ENCODE measurements at places on chromosomes 2 and 18.

GRCh38 chr2:159145745-159146354, 140.7 kb downstream of the WDSUB1 start:
- DNase-seq: no peak

DNA sequence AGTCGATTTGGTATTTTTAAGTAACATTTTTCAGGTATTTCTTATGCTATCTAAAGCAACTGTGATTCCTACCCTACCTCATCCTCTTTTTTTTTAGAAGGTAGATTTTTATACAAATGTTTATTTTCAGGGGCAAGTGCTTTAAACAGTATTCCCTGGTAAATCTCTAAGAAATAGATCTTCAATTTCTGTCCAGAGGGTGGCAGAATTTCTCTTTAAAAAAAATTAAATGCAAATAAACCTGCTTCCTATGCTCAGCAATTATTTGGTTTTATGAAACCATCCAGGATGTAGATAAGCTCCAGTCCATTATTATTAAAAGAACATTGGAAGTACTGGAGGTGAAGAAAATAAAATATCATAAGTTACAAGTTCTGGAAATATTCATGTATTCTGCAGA, 191.9 kb downstream of the MYO3B start:
- no peak for DNase-seq

DNA sequence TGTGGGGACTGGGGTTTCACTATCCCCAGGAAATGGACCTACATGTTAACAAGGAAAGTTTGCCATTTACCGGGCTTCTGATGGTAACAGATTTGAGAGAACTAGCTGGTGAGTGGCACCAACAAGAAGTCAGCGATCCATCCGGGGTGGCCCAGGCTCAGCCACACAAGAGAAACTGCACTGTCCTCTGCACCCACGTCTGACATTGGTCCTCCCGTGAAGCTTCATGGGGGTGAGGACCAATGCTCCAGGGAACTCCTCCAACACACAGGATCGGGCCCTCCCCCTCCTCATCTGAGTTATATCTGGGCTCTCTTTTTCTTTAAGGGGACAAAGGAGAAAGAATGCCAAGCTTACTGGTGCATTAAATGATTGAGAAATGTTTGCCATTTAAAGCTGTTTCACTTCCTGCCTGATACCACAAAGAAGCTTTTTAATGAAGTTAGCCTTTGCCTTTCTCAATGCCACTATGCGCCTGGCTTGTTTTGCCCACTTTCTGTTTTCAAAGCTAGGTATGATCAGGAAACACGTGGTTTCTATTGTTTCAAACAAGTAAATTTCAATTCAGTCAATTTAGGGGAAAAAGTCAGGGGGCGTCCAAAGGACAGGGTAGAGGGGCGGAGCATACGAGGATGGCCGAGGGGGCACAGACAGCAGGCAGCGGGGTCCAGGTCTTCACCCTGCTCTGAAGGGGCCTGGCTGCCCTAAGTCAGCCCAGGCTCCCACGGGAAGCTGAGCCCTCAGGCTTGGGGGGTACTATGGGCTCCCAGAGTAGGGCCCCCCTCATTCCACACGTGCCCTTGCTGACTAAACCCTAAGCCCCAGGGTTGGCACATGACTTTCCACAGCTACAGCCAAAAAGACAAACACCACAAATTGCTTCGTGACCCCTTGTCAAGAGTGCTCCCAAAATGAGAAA, 204.0 kb upstream of the ID2 start:
- DNase-seq: no peak

GRCh38 chr2:15271276-15271675, 289.9 kb downstream of the NBAS start:
- DNase-seq: no peak

DNA sequence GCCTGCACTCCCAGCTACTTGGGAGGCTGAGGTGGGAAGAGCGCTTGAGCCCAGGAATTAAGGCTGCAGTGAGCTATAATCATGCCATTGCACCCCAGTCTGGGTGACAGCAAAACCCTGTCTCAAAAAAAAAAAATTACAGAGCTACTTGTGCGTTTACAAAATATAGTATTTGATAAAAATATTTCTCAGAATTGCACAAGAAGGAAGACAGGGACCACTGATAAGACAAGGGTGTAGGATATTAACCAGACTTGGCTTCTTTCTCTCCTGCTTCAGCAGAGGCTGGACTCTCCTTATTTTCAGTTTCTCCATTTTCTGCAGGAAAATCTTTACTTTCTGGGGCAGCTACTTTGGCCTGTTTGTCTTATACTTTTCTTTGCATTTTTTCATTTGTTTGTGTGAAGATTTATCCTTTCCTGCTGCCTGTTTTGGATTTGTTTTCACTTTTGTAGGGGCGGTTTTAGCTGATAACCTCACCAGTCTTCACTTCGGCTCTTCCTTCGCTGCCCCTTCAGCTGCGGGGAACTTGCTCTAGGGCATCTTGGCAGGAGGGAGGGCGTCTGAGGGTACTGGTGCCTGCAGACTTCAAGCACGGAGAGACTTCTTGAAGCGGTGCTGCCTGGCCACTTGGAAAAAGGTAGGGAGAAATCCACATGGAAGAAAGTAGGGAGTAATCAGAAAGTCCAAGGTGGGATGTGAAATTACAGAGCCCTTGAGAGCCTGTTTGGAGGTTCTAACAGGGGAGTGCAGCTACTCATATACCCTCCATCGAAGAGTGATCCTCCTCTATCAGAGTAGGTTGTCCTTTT, 14.9 kb upstream of the ZDBF2 start:
- no peak for DNase-seq

GRCh38 chr2:2641541-2642410, 310.7 kb upstream of the MYT1L start:
- DNase-seq: no peak

GRCh38 chr2:128280901-128281321, 37.8 kb downstream of the HS6ST1 start:
- no peak for DNase-seq

- no peak for DNase-seq
Measured at GRCh38 chr2:199704358-199705238, 146.4 kb downstream of the FTCDNL1 start.

- DNase-seq: no peak
Measured at GRCh38 chr2:156346731-156347130, 14.2 kb upstream of the NR4A2 start.

- DNase-seq: no peak
Measured at GRCh38 chr2:41879235-41879916, 168.4 kb upstream of the PKDCC start.

- DNase-seq: no peak
Measured at GRCh38 chr2:221767106-221768012, 195.3 kb upstream of the EPHA4 start.

GRCh38 chr2:189999661-190000060, 62.9 kb downstream of the MSTN start:
- DNase-seq: no peak

DNA sequence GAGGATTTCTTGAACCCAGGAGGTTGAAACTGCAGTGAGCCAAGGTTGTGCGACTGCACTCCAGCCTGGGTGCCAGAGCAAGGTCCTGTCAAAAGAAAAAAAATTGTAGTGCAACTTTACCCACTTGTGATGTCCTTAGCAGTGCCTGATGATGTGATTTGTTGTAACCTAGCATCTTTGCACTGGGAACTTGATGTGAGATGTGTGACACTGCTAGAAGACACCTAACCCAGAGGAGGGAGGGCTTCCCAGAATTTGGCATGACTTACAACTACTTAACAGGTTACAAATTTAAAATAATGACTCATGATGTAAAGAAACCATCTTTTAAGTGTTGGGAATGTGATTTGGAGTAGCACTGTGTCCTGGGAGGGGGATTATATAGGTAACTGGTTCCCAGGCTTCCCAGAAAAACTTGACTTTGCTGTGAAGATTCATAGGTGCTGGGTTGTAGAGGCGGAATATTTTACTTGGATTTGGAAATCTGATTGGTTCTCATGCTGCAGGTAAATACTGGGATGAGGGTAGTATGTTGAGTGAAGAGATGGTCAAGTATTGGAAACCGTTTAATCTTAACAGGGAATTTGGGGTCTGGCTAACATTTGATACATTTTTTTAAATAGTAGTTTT, 3.7 kb downstream of the EEF1B2 start:
- no peak for DNase-seq

GRCh38 chr2:121092095-121092494, 192.9 kb downstream of the TFCP2L1 start:
- DNase-seq: no peak

DNA sequence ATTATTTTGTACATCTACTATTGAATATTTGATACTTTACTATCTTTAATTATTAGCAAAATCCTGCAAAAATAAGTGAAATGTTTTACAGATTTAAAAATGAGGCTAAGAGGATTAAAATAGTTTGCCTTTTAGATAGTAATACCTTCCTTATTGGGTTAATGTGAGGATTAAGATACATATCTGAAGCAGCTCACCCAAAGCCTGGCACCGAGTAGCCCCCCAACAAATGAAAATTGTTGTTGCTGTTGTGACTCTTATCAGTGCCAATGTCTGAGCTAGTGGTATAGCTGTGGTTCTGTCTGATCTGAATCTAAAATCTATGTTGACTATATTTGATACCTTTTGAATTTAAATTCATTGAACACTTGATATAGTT, 34.6 kb downstream of the GULP1 start:
- DNase-seq: no peak

DNA sequence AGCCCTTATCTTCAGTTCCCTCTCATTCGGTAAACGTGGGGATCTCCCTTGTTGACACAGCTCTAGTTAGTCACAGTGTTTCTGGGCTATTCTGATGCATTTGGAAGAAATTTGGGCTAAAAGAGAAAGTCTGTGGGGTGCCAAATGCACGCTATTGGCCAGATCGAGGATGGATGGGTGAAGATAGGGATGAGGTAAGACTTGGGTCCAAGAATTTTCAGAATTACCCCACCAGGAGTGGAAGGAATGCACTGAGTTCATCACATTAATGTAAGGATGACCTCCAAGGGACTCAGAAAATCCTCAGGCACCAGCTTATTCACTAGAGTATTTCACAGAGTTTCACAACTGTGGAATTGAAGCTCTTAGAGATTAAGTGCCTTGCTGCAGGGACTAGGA, 49.3 kb downstream of the NRP2 start:
- DNase-seq: no peak

DNA sequence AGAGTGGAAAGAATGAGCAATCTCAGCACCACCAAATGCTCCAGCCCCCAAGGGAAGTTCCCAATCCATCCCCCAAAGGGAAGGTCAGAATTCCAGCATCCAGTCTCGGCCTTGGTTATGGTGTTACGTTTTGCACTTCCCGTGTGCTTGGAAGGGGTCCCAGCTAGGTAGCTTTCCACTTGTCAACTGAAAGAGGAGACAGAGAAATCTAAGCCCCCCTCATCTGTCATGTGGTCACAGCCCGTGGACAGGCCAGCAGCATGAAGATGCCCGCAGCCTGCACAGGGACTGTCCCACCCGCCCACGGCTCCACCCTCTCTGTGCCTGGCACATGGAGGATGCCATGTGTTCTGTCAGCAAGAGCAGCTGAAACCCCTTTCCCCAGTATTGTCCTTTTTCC, 32.1 kb downstream of the RHOB start:
- DNase-seq: no peak

DNA sequence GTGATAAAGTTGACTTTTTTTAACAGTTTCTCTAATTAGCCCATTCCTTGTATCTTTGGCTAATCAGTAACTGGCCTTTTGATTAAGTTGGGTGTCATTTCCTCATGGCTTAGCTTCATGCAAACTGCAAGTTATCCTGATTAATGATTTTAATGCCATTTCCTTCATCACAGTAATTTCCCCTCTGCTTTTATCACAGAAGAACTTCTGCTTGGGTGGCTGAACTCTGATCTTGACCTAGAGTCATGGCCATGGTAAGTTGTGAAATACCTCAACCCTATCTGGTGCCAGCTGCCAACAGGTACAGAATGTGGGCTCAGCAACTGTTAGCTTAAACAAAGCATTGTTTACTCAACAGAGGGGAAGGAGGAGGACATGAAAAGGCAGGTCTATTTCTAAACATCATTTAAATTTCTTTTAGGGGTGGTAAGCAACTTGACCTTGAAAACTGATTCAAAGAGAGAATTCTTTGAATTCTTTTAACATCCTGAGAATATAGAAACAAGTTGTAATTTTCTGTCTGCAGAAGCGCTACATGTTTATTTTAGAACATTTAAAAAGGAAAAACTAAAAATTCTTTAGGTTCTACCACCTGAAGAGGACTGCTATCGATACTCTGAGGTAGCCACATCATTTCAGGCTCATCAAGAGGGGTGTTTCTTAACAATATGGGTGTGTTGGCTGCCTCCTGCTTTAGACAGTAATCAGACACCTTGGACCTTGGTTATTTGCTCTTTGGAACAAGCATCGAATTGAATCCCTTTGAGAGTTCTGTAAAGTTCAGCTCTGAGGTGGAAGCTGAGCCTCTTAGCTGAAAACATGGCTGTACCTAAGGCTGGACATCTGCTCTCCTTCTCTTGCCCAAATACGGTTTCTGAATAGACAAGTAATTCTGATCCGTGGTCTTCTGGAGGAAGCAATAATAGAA, 39.7 kb downstream of the ANXA4 start:
- no peak for DNase-seq

GRCh38 chr2:12624905-12625598, 91.7 kb upstream of the TRIB2 start:
- no peak for DNase-seq

GRCh38 chr2:36918307-36918706, 48.0 kb downstream of the STRN start:
- DNase-seq: no peak

DNA sequence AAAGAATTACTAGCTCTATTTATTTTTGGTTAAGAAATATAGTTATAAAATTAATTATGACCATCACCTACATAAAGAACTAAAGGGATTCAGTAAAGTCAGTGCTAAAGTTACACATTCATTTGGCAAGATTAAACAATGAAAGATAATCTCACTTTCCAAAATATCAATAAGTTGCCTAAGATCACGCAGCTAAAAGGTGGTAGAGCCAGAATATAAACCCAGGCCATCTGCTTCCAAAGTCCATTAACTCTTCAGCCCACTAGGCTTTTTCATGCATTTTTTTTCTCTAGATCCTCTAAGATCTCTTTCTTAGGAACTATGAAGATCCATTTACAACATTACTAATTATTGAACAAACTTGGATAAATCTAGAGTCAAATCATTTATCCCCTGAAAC, 66.6 kb upstream of the RND3 start:
- no peak for DNase-seq

GRCh38 chr2:70981421-70981820, 3.0 kb downstream of the ANKRD53 start:
- no peak for DNase-seq

GRCh38 chr2:47060652-47061170, 94.4 kb downstream of the STPG4 start:
- no peak for DNase-seq

DNA sequence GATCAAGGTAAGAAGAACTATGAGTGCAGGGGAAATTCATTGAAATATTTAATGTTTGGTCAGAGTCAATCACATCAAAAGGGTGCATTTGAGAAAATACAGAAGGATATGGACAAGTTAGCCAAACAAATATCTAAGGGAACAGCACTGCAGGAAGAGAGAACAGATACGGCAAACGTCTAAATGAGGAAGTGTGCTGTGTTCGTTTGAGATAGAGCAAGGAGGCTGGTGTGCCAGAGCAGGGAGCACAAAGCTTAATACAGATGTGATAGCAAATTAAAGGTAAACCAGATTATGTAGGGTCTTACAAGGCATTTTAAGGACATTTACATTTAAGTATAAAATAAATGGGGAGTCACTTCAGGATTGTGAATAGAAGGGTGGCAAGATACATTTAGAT, 241.3 kb upstream of the ZNF804A start:
- DNase-seq: no peak

- no peak for DNase-seq
Measured at GRCh38 chr2:15117409-15118050, 443.6 kb downstream of the NBAS start.

Data from stimulated activated CD8-positive, alpha-beta memory T cell treated with anti-CD3 and anti-CD28 coated beads, Interleukin-4, amount 100 ng/mL, for 1 hour (primary cell).